HepG2 (cell line): ENCODE measurements at places on chromosomes 4 and X. TPM values are rescaled to one million over a fixed set of nuclear protein-coding genes. Genes with fewer than 3 reads are reported as not detected.

GRCh38 chr4:78562687-78563086 is 11.1 kb downstream of the ANXA3 start:
- no peak overlapping the region for H3K4me3 ChIP-seq
- H3K4me1 ChIP-seq, result peaks cover 31% of the 10 kb centered on the region
- no peak for DNase-seq
- H3K27me3 ChIP-seq, result no peaks in the 10 kb centered on the region
- H3K36me3 ChIP-seq, result no peaks in the 10 kb centered on the region

DNA sequence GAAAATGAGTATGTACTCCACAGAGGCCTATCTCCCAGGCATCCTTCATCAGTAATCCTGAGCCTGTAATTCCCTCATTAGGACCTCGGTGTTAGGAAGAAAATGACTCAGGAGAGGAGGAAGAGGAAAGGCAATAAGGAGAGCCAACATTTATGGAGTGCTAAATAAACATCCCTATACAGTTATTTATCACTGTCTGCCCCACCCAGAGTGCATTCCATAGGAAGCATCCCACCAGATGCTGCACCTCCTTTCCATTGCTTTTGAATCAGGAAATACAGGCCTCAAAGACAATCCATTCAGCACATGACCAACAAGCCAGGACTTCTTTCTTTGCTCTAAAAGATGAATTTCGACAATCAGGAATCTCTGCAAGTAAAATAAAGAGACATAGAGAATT is 47.6 kb downstream of the USP38 start:
- H3K4me1 ChIP-seq, result no peaks in the 10 kb centered on the region
- no peaks in the 10 kb centered on the region for H3K27me3 ChIP-seq
- H3K27ac ChIP-seq, result no peak overlapping the region

Gene TCEAL2
- not detected in 2 replicates for total RNA-seq

DNA sequence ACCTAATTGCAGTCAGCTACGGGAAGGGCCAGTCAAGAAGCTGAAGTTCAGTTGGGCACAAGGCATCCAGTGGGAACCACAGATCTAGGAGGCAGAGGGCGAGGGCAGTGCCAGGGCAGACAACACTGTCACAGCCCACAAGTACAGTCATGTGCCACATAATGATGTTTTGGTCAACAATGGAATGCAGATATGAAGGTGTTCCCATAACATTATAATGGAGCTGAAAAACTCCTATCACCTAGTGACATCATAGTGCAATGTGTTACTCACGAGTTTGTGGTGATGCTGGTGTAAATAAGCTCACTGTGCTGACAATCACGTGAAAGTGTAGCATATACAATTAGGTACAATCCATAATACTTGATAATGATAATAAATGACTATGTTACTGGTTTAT is 4.5 kb upstream of the TMEM255A start:
- H3K4me3 ChIP-seq, result no peak overlapping the region
- H3K27ac ChIP-seq, result no peak overlapping the region
- no peak for DNase-seq
- H3K36me3 ChIP-seq, result no peaks in the 10 kb centered on the region

Gene GYPB
- total RNA-seq, result not detected in 2 replicates

Gene F8A1
- total RNA-seq, result 5.0 and 5.4 TPM in 2 replicates

DNA sequence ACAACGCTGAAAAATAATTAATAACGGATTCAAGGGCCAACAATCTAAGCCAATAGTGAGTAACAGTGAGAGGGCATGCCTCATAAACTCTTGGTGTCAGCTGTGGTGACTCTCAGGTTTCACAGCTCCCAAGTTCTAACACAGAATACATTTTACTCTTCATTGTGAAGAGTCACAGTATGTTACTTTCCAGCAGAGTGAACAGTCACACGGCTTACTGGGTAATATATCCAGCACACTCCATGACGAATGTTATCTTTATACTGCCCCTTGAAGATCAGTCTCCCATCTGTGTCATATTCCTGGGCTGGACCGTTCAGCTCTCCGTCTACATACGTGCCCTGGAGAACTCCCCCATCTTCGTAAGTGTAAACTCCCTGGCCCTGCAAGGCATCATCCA is 23.1 kb downstream of the SETD7 start:
- H3K4me3 ChIP-seq, result no peak overlapping the region
- H3K36me3 ChIP-seq, result no peaks in the 10 kb centered on the region
- DNase-seq, result no peak
- peaks cover 10% of the 10 kb centered on the region for H3K4me1 ChIP-seq
- no peak overlapping the region for H3K27ac ChIP-seq

- H3K27ac ChIP-seq, result no peak overlapping the region
- H3K27me3 ChIP-seq, result no peaks in the 10 kb centered on the region; the same call in 1 of the 2 replicates
- no peaks in the 10 kb centered on the region for H3K4me1 ChIP-seq
- DNase-seq, result no peak
- H3K4me3 ChIP-seq, result no peak overlapping the region
These were observed 174.0 kb upstream of the GATB start for GRCh38 chr4:151934766-151935165.

DNA sequence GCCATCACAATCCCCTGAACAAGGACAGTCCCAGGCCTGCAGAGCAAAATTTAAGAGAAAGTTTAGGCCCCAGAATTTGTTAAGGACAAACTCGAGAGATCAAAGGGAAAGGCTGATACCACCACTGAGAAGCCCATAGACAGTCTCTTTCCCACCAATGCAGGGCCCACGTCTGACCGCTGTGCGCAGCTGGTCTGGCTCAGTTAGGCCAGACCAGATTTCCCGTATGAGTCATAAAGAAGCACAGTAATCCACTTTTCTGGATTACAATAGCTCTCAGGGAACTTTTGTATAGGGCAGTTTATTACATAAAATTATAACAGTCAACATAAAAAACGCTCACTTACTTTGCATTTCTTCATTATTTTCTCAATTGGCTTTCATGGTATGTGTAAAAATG is 259.5 kb downstream of the RCHY1 start:
- H3K4me3 ChIP-seq, result no peak overlapping the region
- DNase-seq, result no peak
- no peaks in the 10 kb centered on the region for H3K36me3 ChIP-seq
- H3K27ac ChIP-seq, result no peak overlapping the region

Gene COX7B
- 375 and 491 TPM in 2 replicates for total RNA-seq

- no peaks in the 10 kb centered on the region for H3K27me3 ChIP-seq
- H3K4me1 ChIP-seq, result no peaks in the 10 kb centered on the region
- H3K4me3 ChIP-seq, result no peak overlapping the region
- no peaks in the 10 kb centered on the region for H3K36me3 ChIP-seq
These were observed 1018.4 kb upstream of the TENM3 start for GRCh38 chr4:181224852-181225251.

DNA sequence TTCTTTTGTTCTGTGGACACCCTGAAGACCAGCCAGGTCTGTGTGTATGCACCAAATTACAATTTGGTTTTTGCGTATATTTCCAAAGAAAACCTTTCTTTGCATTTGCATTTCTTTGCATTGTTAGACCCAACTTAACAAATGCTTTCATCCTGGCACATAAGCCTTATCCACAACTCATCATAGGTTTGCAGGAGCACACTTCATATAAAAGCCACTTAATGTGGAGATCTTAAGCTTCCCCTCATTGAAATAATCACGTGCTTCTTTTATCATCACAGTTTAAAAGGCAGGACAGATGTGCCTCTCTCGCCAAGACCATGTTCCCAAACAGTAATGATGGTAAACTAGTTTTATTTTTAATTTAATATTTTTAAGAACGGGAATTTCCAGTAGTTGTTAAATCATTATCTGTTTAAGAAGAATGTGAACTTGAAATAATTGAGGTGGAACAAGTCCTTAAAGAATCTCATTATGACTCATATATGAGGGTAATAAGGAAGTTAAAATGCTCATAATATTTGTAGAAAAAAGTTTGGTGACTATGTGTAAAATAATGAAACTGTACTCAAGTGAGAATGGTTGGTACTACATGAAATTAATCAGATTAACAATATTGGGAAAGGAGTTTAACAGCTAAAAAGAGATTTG is 65.5 kb downstream of the GLRA3 start:
- no peaks in the 10 kb centered on the region for H3K27me3 ChIP-seq
- no peak overlapping the region for H3K27ac ChIP-seq
- no peak for DNase-seq
- no peak overlapping the region for H3K4me3 ChIP-seq
- no peaks in the 10 kb centered on the region for H3K36me3 ChIP-seq
- no peaks in the 10 kb centered on the region for H3K4me1 ChIP-seq

Gene P2RY10
- not detected in 2 replicates for total RNA-seq

Gene SCD5
- total RNA-seq, result not detected in 2 replicates

DNA sequence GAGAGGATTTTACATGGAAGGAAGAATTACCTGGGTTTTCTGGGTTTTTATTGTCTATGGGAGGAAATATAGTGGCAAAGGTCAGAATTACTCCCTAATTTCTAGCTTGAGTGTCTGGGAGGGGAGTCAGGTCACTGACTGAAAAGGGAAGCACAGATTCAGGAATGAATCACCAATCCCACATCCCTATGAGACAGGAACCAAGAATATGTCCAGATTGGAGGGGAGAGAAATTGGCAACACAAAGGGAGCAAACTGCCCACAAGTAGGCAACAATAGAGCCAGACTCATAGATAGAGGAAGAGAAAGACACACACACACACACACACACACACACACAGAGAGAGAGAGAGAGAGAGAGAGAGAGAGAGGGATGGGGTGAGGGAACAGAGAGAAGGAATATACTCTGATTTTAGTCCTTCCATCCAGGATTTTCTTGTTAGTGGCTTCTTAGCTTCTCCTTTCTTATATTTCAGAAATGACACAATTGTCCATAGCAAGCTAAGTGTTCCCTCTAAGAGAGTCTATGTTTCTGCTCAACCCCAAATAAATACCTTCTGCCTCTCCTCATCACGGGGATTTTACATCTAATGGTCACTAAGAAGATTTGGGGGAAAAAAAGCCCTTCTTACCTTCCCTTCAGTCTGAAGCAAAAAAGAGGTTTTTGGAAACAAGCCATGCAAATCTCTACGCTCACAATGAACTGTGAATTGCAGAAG is 12.0 kb downstream of the P2RY10 start:
- H3K36me3 ChIP-seq, result no peaks in the 10 kb centered on the region
- H3K27me3 ChIP-seq, result no peaks in the 10 kb centered on the region
- H3K4me1 ChIP-seq, result no peaks in the 10 kb centered on the region
- no peak overlapping the region for H3K27ac ChIP-seq
- no peak overlapping the region for H3K4me3 ChIP-seq

- DNase-seq, result peak; percentile 82
- H3K4me1 ChIP-seq, result peaks cover 33% of the 10 kb centered on the region
- no peak overlapping the region for H3K27ac ChIP-seq
- no peak overlapping the region for H3K4me3 ChIP-seq
These were observed 95.8 kb downstream of the MGST2 start for GRCh38 chr4:139761461-139761860.

Gene FAM114A1
- 61.0 and 87.0 TPM in 2 replicates for total RNA-seq

DNA sequence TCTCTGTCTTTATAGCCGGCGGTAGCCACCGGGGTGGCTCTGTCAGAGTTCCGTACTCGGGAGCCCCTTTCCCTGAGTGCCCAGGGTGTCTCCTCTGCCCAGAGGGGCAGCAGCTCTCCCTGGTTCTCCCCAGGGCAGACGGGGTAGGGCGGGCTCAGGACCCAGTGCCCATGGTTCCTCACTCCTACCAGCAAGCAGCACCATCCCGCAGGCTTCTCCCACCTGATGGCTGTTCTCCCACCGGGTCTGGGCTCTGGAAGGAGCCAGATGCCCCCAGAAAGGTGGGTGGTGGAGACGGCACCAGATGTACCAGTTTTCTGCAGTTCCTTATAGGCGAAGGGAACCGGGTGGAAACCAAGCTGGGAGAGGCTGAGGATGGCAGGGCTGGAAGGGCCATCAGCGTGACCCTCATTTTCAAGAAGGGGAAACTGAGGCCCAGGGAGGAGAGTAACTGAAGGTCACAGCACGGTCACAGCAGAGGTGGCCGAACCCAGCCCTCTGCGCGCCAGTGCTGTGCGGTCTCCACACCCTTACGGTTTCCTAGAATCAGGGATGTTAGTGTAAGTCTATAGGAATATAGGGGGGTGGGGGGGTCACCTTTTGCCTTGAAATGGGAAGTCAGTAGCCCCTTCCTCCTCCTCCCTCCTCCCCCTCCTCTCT is 198.7 kb downstream of the AFAP1 start:
- H3K27ac ChIP-seq, result no peak overlapping the region
- no peaks in the 10 kb centered on the region for H3K27me3 ChIP-seq
- H3K36me3 ChIP-seq, result no peaks in the 10 kb centered on the region
- no peak overlapping the region for H3K4me3 ChIP-seq
- DNase-seq, result no peak

- DNase-seq, result no peak
- H3K4me1 ChIP-seq, result no peaks in the 10 kb centered on the region
- H3K27ac ChIP-seq, result no peak overlapping the region
- H3K4me3 ChIP-seq, result no peak overlapping the region
- H3K27me3 ChIP-seq, result no peaks in the 10 kb centered on the region; the same call in 1 of the 2 replicates
These were observed 30.4 kb upstream of the TMSB15A start for GRCh38 chrX:102546828-102547493.

Gene FGFRL1
- total RNA-seq, result 12.3 and 19.1 TPM in 2 replicates

DNA sequence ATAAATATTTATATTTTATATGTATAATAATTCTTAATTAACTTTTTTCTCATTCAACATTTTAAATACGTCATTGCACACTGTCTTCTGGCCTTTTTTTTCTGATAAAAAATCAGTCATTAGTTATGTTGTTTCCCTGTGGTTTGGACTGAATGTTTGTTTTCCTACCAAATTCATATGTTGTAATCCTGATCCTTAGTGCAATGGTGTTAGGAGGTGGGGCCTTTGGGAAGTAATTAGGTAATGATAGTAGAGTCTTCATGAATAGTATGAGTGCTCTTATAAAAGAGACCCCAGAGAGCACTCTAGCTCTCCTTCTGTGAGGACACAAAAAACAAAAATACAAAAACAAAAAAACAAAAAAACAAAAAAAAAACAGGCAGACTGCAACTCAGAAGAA is 117.2 kb downstream of the GASK1B start:
- peaks cover 17% of the 10 kb centered on the region for H3K4me1 ChIP-seq
- H3K36me3 ChIP-seq, result no peaks in the 10 kb centered on the region
- DNase-seq, result no peak
- H3K27ac ChIP-seq, result no peak overlapping the region

DNA sequence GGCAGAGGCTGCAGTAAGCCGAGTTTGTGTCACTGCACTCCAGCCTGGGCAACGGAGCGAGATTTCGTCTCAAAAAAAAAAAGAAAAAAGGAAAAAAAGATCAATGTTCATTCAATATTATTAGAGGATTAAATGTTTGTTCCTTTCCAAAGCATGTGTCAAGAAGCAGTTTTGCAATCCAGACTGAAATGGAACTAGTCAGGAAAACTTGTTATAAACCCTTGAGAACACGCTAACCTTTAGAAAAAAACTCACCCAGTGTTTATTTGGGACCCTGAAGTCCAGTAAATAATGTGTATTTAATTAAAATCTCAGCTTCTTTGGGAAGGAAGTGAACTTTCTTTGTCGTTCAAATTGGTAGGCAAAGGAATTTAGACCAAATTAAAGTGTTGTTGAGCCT is 16.4 kb upstream of the PRSS12 start:
- H3K4me1 ChIP-seq, result no peaks in the 10 kb centered on the region
- DNase-seq, result no peak
- H3K27me3 ChIP-seq, result no peaks in the 10 kb centered on the region
- H3K27ac ChIP-seq, result no peak overlapping the region

- 0 out of 3 replicates have a peak, but pooled peaks cover 3% of the 10 kb centered on the region for H3K36me3 ChIP-seq
- H3K27me3 ChIP-seq, result no peaks in the 10 kb centered on the region
- H3K4me3 ChIP-seq, result no peak overlapping the region
- DNase-seq, result peak; percentile 3
- H3K27ac ChIP-seq, result no peak overlapping the region
- H3K4me1 ChIP-seq, result peaks cover 6% of the 10 kb centered on the region; the same call in 1 of the 2 replicates
These were observed 19.6 kb downstream of the VAMP7 start for GRCh38 chrX:155900765-155901164.
